NCI-H82 (cell line): ENCODE measurements at places on chromosomes 3 and 15.
A peak's percentile ranks its signal among the peaks of the same experiment; 100 is the strongest.

DNA sequence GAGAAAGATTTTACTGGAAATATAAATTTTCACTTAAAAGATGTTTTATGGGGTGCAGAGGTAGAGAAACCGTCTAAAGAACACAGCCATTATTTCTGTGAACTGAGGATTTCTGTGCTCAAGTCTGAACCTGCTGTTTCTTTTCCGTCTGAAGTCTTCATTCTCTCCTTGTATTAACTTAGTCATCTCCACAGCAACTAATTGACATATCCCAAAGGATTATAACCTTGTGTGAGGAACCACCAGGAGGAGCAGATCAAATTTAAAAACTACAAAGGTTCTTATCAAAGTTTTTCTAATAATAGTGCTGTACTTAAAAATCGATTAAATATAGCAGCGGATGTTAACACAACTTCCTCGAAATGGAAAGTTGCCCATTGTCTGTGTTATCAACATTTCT lies 31.1 kb upstream of the ICE2 start:
- DNase-seq, result peak; percentile 14

GRCh38 chr3:98613616-98614015 lies 20.2 kb upstream of the CPOX start:
- DNase-seq, result no peak

GRCh38 chr3:132606085-132606484 lies 9.0 kb downstream of the ACKR4 start:
- DNase-seq, result no peak

- DNase-seq, result peak; percentile 79
Measured at GRCh38 chr15:73941044-73941443, 14.8 kb downstream of the LOXL1 start.

DNA sequence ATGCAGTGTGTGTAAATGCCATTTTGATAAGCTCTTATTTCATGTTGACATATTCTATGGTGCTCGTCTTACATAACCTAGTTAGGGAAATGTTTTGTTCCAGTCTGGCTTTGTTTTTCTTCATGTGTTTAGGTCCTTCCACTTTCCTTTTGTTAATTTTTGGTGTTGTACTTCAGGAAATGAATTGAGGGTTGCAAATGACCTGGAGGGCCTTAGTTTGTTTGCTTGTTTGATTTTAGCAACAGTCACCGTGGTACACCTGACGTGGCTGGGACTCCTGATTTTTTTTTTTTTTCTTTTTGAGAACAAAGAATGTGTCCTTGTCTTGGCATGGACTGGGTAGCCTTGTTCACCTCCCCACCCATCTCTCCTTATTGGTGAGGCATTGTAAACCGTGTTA lies 114.8 kb downstream of the IGF1R start:
- no peak for DNase-seq

- no peak for DNase-seq
Measured at GRCh38 chr3:15667484-15667883, 65.9 kb downstream of the BTD start.
